ENCODE measurements at places on chromosomes 11 and 22.

GRCh38 chr11:78365381-78365792, 52.2 kb downstream of the GAB2 start:
- DNase-seq = no peak

GRCh38 chr22:44860311-44860710, 107.9 kb downstream of the ARHGAP8 start:
- no peak for DNase-seq

- no peak for DNase-seq
These were observed 78.7 kb downstream of the NECTIN1 start for GRCh38 chr11:119650251-119650650.

DNA sequence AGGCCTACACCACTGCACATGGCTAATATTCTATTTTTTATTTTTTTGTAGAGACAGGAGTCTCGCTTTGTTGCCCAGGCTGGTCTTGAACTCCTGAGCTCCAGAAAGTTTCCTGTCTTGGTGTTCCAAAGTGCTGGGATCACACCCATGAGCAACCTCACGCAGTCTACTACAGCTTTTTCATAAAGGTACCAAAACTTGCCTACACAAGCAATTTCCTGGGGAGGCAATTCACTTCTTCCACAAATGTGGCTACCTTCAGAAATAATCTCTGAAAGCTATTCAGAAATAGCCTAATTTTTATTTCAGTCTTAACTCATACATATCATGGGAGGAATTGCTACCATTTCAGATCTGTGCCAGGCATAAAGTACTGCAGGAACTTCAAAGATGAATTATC, 11.4 kb downstream of the SLC35F2 start:
- no peak for DNase-seq

GRCh38 chr11:69684651-69685050, 9.5 kb upstream of the LTO1 start:
- DNase-seq = no peak

DNA sequence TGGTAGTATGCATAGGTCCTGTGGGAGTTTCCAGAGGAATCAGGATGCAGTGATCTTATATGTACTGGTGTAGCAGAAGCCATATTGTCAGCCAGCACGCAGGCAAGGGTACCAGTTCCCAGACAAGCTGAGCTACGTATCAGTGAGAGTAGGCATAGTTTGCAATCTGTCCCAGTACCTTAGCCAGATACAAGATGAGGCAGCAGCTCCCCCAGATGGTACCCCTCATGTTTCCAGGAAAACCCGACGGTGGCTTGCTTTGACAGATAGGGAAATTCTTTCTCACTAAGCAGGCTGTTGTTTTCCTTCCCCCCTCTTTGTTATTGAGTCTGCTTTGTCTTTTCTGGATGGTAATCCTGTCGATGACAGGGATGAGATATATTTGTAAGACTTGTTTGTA, 109.7 kb upstream of the RRM1 start:
- peak; percentile 44 for DNase-seq

DNA sequence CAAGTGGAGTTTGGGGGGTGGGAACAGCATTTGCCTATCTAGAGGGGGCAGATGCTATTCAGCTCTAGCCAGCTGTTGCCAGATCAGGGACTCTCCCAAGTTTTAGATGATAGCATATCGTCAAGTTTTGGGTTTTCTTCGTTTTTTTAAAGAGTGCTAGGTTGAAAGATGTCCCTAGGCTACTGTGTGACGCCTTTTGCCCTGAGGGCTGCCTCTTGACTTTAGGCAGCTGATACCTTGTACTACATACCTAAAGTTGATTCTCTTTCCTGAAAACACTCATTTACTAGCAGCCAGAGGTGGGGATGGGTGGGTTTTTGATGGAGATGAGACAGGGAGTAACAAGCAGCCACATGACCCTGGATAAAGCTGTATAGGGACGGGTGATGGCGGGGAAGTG, 87.1 kb downstream of the ABTB2 start:
- DNase-seq = no peak

GRCh38 chr11:80155412-80156017, 714.7 kb upstream of the TENM4 start:
- no peak for DNase-seq

DNA sequence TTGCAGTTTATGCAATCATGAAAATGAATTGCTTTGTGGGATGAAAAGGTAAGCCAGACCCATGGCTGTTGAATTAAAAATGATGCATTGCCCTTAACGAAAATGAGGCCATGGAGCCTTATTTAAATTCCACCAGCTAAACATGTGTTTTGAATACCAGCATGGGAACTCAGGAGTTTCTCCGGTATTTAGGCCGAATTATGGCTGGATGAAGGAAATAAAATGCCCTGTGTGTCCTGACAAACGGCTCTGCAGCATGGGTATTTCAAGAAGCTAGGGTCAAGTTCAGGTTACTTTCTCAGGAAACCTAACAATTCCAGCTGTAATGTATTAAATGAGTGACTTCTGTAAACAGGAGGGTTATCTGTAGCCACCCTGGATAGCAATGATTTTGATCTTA, 38.3 kb downstream of the AMOTL1 start:
- no peak for DNase-seq

DNA sequence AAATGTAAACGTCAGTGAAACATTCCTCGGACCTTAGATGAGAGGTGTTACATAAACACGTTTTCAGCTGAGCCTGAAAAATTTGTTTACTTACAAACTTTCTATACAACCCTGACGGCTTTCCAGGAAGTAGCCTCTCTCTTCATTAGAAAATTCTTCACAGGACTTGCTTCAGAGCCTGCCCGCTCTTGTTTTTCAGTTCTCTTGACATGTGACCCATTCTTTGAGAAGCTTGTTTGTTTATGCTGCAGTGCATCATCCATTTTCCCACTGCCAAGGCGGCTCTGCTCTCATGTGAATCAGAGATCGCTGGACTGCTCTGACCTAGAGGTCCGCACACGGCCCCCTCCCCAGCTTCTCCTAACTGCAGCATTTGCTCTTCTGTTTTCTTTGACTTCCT, 47.9 kb upstream of the ARHGAP42 start:
- no peak for DNase-seq

GRCh38 chr11:121214861-121215260, 77.7 kb upstream of the SC5D start:
- DNase-seq = no peak

GRCh38 chr11:115092516-115092915, 411.7 kb downstream of the CADM1 start:
- DNase-seq = no peak

DNA sequence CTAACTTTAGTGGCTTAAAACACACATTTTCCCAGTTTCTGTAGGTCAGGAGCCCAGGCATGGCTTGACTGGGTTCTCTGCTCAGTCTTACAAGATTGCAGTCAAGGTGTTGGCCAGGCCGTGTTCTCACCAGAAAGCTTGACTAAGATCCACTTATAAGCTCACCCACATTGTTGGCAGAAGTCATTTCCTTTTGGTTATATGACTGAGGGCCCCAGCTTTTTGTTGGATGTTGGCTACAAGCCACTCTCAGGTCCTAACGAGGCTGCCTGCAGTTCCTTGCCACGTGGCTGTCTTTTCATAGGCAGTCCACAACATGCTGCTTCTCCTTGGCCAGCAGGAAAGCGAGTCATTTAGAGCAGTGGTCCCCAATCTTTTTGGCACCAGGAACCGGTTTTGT, 79.3 kb upstream of the CRTAM start:
- DNase-seq = no peak

DNA sequence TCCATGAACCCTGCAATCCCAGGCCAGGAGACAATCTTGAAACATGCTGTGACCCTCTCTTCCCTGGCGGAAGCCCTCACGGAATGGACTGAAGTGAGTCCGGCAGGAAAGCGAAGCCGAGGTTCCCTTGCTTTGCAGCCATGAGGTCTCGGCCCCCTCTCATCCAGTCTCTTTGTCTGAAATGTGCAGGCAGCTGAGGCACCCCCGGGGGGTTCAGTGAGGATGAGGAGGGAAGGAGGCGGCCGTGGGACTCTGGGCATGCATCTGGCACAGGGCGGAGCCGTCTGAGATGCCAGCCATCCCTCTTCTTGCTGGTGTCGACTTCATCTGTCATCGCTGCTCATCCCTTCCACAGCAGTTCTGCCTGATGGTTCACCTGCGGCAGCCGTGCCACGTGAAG, 1485.7 kb downstream of the BRD1 start:
- DNase-seq = no peak

- DNase-seq = no peak
These were observed 234.2 kb downstream of the BLID start for GRCh38 chr11:121881806-121882205.

DNA sequence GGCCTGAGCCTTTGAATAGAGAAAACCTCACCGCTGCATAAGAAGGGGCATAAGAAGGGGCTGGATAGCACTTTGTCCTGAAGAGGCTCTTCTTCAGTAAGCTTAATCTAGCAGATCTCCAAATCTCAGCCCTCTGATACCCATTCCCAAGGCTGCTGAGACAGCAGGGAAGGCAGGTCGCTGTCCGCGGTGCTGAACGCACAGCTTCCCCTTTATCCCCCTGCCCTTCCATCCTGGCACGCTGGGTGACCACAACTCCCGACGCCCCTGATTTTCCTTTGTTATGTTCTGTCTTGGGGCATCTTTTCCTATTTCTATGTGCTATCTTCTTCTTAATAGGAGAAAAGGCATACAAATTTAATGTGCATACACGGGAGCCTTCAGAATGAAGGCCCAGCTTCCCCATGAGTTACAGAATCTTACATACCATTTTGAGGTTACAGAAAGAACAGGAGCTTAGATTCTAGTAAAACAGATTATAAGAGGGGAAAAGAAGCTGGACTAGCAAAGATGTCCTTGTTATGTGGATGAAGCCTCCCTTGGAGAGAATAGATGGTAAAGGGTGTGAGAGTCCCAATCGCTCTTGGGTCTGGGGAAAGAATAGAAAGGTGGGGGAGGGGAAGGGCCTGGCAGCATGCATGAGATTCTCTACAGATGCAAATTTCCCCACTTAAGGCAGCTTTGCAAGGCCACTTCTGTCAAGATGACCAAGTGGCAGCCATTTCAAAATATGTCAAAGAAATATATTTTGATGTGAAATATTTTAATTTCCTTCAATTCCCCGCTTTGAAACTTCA, 5.7 kb upstream of the SULT4A1 start:
- DNase-seq = no peak

DNA sequence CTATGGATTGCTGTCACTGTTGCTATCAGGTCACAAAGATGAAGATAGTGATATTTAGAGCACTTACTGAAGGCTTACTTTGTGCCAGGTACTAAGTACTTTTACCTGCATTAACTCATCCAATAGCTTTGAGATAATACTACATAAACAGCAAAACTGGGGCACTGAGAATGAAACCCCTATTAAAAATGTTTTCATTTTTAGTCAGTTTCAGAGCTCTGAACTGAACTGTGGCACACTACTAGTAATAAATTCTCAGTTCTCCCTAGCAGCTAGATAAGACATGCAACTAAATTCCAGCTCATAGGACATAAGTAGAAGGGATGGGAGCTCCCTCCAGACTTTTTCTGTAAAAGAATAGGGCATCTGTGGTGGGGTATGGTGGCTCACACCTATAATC, 24.0 kb downstream of the ARFGAP3 start:
- DNase-seq = no peak

GRCh38 chr11:129738242-129738641, 77.4 kb upstream of the TMEM45B start:
- no peak for DNase-seq

GRCh38 chr22:31345331-31346254, 553 bp downstream of the PATZ1 start:
- peak; percentile 89 for DNase-seq

DNA sequence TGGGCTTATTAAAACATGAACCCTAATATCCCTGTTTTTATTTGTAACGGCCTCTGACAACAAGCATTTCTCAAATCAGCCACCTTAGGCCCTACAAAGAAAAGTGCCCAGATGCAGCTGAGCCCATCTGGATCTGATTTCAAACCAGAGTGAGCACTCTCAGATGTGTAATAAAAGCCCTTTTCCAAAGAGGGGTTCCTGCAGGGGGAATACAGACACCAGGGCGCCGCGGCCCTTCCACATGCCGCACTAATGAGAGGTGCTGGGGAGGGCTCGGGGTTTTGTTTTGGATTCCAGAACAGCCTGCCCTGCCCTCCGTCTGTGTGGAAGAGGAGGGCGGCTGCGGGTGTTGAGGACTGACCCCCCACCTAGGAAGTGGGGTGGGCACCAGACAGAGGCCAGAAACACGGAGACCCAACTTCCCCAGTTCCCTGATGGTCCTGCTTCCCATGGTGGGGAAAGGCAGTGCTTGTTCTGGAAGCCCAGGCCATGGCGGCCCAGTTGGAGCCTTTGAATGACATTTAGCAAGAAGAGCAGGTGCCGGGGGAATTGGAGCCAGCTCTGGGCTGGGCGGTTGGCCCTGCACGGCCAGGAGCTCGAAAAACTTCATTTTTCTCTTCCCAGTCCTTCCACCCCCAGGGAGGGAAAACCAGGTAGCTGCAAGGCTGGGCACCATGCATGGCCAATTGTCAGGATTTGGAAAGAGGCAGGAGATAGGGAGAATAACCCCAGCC, 63.7 kb downstream of the MACROD1 start:
- DNase-seq = no peak

DNA sequence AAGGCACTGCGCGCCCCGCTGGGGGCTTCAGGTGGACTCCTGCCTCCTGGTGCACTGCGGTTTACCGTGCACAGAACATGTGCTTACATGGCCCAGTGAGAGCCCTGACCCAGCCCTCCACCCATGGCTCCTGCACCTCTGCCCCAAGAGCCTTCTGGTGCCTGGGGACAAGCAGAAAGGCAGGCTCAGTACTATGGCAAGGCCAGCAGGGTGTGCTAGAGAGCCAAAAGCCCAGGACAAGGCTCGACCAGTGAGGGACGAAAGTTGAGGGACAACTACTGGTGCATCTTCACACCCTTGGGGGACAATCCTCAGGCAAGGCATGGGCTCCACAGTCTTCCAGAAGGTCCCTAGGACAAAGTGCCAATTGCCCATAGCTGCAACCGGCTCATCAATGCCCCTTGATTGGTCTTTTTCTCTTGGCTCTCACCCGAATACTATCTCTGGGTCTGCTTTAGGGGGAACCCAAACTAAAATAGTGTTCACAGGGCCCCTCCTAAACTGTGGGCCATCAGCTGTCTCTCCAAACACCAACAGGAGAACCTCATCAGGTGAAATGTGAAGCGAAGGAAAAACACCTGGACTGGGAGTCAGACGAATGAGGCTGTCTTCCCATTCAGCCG, 13.5 kb downstream of the PGA5 start:
- peak; percentile 59 for DNase-seq

DNA sequence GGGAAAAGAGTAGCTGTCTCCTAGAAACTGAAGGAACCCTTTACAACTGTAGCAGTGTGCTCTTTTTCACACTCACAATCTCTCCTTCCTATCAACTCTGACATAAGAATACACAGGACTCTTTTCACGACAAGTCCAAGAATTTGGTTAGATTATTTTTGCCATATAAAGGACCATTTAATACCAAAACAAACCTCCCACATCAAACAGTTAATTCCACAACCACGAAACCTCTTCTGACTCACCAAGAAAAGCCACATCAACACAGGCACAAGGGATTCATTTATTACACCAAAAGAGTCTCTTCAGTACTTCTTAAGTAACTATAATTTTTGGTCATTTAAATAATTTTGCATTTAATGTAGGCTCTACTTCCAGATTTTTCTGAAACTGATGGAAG, 222.6 kb upstream of the PITPNB start:
- no peak for DNase-seq

- no peak for DNase-seq
These were observed 52.4 kb upstream of the IGLL5 start for GRCh38 chr22:22835242-22835641.

- DNase-seq = no peak
These were observed 193.7 kb upstream of the NARS2 start for GRCh38 chr11:78768345-78768744.

GRCh38 chr11:63560506-63561180, 2.5 kb downstream of the PLAAT2 start:
- no peak for DNase-seq

- DNase-seq = no peak
These were observed 3.8 kb downstream of the EHD1 start for GRCh38 chr11:64874308-64875240.
